ENCODE measurements at places on chromosomes 4 and X. TPM values are rescaled to one million over a fixed set of nuclear protein-coding genes. Genes with fewer than 3 reads are reported as not detected.

ZNF711 gene
- polyA plus RNA-seq = 8.5 TPM

ARHGEF38 gene
- not detected for polyA plus RNA-seq

RAB33A gene
- 4.6 TPM for polyA plus RNA-seq

VCX3A gene
- polyA plus RNA-seq = 0.38 TPM

LINC00632 gene
- 14.3 TPM for polyA plus RNA-seq

CT83 gene
- not detected for polyA plus RNA-seq

IRF2 gene
- 10.7 TPM for polyA plus RNA-seq

GRCh38 chr4:24922416-24922815 is 9.6 kb upstream of the CCDC149 start:
- no peaks in the 10 kb centered on the region for H3K4me1 ChIP-seq
- no peaks in the 10 kb centered on the region for H3K27me3 ChIP-seq
- no peak for DNase-seq
- no peaks in the 10 kb centered on the region for H3K36me3 ChIP-seq
- H3K27ac ChIP-seq = no peak overlapping the region

DNA sequence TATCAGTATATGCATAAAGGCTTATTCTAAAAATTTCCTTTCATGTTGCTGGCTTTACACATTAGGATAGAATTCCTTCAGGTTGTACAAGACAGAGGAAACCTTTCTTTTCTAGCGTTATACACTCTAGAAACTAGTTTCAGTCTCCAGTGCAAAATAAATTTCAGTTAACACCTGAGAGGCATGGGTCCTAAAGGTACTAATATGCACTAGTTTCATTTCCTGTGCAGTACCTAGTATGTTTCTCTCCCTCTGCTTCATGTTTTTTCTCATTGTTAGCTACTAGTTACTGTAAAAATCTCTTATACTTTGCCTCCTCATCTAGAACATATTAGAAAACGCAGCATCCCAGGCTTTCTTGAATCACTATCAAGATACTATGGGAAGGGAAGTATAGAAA is 54.0 kb downstream of the SNX25 start:
- no peak overlapping the region for H3K27ac ChIP-seq
- no peak for DNase-seq
- no peaks in the 10 kb centered on the region for H3K4me1 ChIP-seq
- no peaks in the 10 kb centered on the region for H3K27me3 ChIP-seq
- no peak overlapping the region for H3K4me3 ChIP-seq

- DNase-seq = no peak
- no peaks in the 10 kb centered on the region for H3K27me3 ChIP-seq
- H3K36me3 ChIP-seq = no peaks in the 10 kb centered on the region
- no peak overlapping the region for H3K27ac ChIP-seq
Measured at GRCh38 chrX:135544338-135544948, 24.0 kb downstream of the INTS6L start.

DNA sequence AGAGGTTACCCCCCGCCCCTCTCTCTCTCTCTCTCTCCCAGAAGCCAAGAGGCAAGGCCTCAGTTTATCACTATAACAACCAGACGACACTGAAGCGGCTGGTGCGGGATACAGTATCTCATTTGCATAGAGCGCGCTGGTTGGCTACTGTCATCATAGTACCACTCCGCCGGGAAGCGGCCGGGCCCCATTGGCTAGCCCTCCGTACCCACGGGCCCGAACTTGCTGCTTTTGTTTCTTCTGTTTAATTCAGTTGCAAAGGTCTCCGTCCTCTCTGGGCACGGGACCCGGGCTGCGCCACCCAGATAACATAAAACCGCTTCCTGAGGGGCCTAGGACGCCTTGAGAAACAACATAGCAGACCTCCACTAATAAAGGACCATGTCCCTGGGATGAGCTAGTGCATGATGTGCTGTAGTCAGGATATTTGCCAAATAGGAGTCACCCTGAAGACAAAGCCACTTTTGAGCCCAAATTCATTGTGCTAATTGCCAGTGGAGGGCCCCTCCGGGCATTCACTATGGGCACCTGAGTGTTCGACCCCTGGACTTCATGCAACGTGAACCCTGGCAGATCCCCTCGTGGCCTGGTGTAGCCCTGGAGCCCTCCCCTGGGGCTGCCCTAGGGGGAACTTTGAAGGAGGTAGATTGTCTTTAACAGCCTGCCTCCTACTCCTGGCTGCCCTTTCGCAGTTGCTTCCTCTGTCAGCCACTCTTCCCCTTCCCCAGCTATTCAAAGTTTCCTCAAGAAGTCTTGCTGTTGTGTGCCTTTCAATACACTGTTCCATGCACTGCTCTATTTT is at the start of gene PCYT1B:
TSS of gene PCYT1B (minus strand) at position 91 of the 802 bp plus-strand sequence. CDS start 242 bp downstream, outside the sequence.
- H3K4me1 ChIP-seq = peaks cover 15% of the 10 kb centered on the region
- H3K4me3 ChIP-seq = peak within 1 kb of the TSS; percentile 52
- H3K27ac ChIP-seq = peak within 1 kb of the TSS; percentile 95
- H3K27me3 ChIP-seq = no peaks in the 10 kb centered on the region

GRCh38 chr4:101027721-101028120 is 319.6 kb downstream of the PPP3CA start:
- no peak for DNase-seq
- no peaks in the 10 kb centered on the region for H3K27me3 ChIP-seq
- H3K27ac ChIP-seq = no peak overlapping the region
- no peaks in the 10 kb centered on the region for H3K4me1 ChIP-seq

DNA sequence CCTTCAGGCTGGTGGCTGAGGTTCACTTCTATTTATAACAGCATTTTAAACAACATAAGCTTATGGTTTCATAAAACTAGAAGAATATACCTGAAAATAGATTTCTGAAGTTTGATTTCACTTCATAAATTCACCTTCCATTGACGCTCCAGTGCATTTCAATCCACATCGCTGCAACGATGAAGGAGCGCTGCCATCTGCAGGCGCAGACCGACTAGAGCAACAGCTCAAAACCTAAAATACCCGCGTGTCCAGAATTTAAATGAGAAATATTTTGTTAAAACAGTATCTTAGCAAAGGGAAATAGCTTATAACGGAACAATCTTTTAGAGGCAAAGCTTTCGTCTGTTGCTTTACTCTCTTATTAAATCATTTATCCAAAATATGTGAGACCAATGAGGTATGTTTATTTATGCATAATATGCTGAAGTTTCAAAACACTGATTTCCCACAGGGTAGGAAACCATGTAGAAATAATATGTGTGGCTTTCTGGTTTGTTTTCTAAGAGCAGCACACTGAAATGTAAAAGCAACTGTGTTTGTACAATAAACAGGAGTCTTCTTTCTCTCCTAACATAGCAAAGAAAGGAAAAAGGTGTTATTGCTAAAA is 816.4 kb upstream of the FRG1 start:
- H3K27me3 ChIP-seq = no peaks in the 10 kb centered on the region
- no peaks in the 10 kb centered on the region for H3K36me3 ChIP-seq
- no peaks in the 10 kb centered on the region for H3K4me1 ChIP-seq
- no peak overlapping the region for H3K27ac ChIP-seq

- no peak overlapping the region for H3K4me3 ChIP-seq
- no peaks in the 10 kb centered on the region for H3K4me1 ChIP-seq
- peaks cover 4% of the 10 kb centered on the region for H3K27me3 ChIP-seq
- H3K27ac ChIP-seq = no peak overlapping the region
- peak; percentile 64 for DNase-seq
- no peaks in the 10 kb centered on the region for H3K36me3 ChIP-seq
Measured at GRCh38 chr4:3041192-3042142, 32.9 kb downstream of the HTT-AS start.

DNA sequence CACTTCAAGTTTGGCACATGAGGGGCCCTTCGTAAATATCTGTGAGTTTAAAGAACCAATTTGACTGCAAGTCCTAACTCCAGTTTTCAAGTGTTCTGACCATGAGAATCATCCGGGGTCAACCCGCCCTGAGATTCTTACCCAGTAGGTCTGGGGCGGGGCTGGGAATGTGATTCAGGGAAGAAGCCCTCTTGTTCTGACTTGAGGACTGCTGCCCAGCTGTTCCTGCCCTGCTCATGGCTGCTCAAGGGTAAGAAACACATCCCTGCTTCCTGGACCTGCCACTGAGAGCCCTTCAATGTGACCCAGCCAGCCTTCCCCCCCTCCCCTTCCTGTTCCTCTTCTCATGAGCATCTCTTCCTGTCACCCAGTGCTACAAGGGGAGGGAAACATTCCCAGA is 92.7 kb upstream of the PGRMC2 start:
- H3K27me3 ChIP-seq = no peaks in the 10 kb centered on the region
- no peak overlapping the region for H3K4me3 ChIP-seq
- DNase-seq = no peak
- no peak overlapping the region for H3K27ac ChIP-seq
- peaks cover 3% of the 10 kb centered on the region for H3K4me1 ChIP-seq

DNA sequence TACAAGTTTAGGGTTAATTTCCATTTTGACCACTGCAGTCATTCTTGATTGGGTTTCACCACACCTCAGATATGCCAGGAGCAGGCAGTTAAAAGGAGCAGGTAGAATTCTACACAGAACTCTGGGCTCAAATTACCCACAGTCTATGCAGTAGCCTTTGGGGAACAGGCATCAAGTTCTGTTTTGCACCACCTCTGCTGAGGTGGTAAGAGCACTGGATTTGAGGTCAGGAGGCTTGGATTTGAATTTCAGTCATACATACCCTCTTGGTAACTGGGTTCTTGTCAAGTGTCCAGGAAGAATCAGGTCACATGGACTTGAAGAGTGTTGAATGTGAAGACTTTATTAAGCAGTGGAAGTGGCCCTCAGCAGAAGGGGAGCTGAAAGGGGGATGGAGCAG is 40.4 kb upstream of the PGK1 start:
- H3K4me1 ChIP-seq = no peaks in the 10 kb centered on the region
- H3K4me3 ChIP-seq = no peak overlapping the region
- no peak for DNase-seq
- H3K27ac ChIP-seq = no peak overlapping the region
- H3K27me3 ChIP-seq = no peaks in the 10 kb centered on the region
- H3K36me3 ChIP-seq = no peaks in the 10 kb centered on the region

- H3K36me3 ChIP-seq = no peaks in the 10 kb centered on the region
- no peak overlapping the region for H3K27ac ChIP-seq
- no peak overlapping the region for H3K4me3 ChIP-seq
- no peaks in the 10 kb centered on the region for H3K27me3 ChIP-seq
Measured at GRCh38 chr4:29711226-29711625, 1008.9 kb upstream of the PCDH7 start.

DNA sequence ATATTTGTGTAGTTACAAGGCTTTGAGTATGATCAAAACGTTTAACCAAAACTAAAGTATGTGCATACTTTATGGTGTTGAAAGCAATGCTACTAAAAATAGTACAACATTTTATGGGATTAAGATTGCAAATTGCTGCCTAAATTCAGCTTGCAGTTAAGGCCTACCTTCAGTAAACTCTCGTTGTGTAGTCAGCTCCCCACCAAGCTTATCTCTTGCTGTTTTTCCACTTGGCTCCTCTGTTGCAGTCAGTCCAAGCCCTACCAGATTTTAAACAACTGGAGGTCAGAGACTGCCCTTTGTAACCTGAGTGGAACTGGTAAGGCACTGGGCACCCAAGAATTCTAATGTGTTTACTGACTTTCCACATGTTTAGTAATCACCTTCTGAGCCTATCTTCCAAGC is 25.7 kb downstream of the AFF1 start:
- peak overlapping the region; percentile 85 for H3K27ac ChIP-seq
- peaks cover 28% of the 10 kb centered on the region for H3K4me1 ChIP-seq
- no peak for DNase-seq
- no peak overlapping the region for H3K4me3 ChIP-seq

DNA sequence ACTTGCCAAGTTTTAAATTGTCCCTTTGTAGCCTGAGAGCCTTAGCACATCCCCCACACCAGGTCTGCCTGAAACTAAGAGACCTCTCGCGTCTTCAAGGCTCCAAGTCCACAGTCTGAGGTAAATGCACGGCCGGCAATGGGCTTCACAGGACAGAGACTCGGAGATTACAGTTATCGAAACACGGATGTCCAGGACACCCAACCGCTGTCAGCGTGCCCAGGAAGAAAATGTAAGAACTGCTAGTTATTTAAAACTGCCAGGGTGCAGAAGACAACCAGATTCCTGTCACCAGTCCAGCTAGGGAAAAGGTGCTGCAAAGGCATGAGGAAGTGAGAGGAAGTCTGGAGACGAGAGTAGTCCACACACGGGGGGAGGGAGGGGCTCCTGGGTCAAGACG is 28.9 kb downstream of the ZNF827 start:
- H3K27me3 ChIP-seq = no peaks in the 10 kb centered on the region
- H3K36me3 ChIP-seq = no peaks in the 10 kb centered on the region
- H3K27ac ChIP-seq = no peak overlapping the region
- peaks cover 8% of the 10 kb centered on the region for H3K4me1 ChIP-seq

DNA sequence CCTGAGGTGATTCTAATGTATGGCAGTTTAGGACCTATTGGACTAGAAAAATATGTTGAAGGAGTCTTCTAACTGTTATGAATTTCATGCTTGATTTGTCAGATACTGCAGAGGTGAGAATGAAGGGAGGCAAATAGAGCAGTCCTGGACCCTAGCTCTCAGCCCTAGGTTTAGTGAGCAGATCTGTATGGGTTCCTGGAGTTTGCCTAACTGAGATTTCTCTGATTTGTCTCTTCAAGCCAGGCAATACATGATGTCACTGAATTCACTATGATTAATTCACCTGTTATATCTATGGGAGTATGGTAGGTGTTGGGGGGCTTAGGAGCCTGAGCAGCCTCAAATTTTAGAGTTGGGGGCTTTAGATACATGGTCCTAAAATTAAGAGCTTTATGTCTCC is 2.6 kb downstream of the MND1 start:
- no peak overlapping the region for H3K27ac ChIP-seq
- H3K27me3 ChIP-seq = no peaks in the 10 kb centered on the region
- peaks cover 3% of the 10 kb centered on the region for H3K4me1 ChIP-seq

- H3K27me3 ChIP-seq = no peaks in the 10 kb centered on the region
- DNase-seq = no peak
- no peaks in the 10 kb centered on the region for H3K4me1 ChIP-seq
- no peak overlapping the region for H3K4me3 ChIP-seq
- H3K36me3 ChIP-seq = no peaks in the 10 kb centered on the region
Measured at GRCh38 chr4:148076964-148077363, 345.1 kb downstream of the ARHGAP10 start.

DNA sequence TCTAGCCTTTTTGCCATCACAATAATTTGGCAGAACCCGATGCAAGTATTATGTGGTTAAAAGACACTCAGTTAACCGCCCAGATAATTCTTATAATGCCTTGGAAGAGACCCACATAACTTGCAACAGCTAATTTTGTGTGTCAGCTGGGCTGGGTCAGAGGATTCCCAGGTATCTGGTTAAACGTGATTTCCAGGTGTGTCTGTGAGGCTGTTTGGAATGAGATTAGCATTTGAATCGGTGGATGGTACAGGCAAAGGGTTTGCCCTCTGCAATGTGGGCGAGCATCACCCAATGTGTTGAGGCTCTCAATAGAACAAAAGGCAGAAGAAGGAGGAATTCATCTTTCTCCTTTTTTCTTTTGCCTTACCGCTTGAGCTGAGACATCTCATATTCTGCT is 314.2 kb upstream of the PUDP start:
- DNase-seq = peak; percentile 1
- no peaks in the 10 kb centered on the region for H3K27me3 ChIP-seq
- no peaks in the 10 kb centered on the region for H3K36me3 ChIP-seq
- no peaks in the 10 kb centered on the region for H3K4me1 ChIP-seq
- no peak overlapping the region for H3K27ac ChIP-seq

- no peak overlapping the region for H3K27ac ChIP-seq
- H3K27me3 ChIP-seq = no peaks in the 10 kb centered on the region
- DNase-seq = no peak
- no peaks in the 10 kb centered on the region for H3K4me1 ChIP-seq
- no peak overlapping the region for H3K4me3 ChIP-seq
Measured at GRCh38 chrX:112734290-112734689, 54.6 kb upstream of the LHFPL1 start.
